Calu3 (cell line): ENCODE measurements at places on chromosomes 4 and X. TPM values are rescaled to one million over a fixed set of nuclear protein-coding genes. Genes with fewer than 3 reads are reported as not detected.

- DNase-seq = no peak
- H3K36me3 ChIP-seq = no peaks in the 10 kb centered on the region
- H3K27ac ChIP-seq = no peak overlapping the region
- H3K4me1 ChIP-seq = no peaks in the 10 kb centered on the region
- no peak overlapping the region for H3K4me3 ChIP-seq
- no peaks in the 10 kb centered on the region for H3K27me3 ChIP-seq
Measured at GRCh38 chr4:60657041-60657440, 543.1 kb upstream of the ADGRL3 start.

GRCh38 chr4:104859601-104860237 lies 287.0 kb upstream of the TET2 start:
- H3K27me3 ChIP-seq = no peaks in the 10 kb centered on the region
- H3K27ac ChIP-seq = no peak overlapping the region
- no peaks in the 10 kb centered on the region for H3K4me1 ChIP-seq

GRCh38 chr4:7582313-7583097 lies 147.8 kb upstream of the PSAPL1 start:
- H3K4me1 ChIP-seq = no peaks in the 10 kb centered on the region
- H3K36me3 ChIP-seq = no peaks in the 10 kb centered on the region
- H3K27me3 ChIP-seq = peaks cover 8% of the 10 kb centered on the region
- no peak for DNase-seq
- no peak overlapping the region for H3K27ac ChIP-seq
- no peak overlapping the region for H3K4me3 ChIP-seq

DNA sequence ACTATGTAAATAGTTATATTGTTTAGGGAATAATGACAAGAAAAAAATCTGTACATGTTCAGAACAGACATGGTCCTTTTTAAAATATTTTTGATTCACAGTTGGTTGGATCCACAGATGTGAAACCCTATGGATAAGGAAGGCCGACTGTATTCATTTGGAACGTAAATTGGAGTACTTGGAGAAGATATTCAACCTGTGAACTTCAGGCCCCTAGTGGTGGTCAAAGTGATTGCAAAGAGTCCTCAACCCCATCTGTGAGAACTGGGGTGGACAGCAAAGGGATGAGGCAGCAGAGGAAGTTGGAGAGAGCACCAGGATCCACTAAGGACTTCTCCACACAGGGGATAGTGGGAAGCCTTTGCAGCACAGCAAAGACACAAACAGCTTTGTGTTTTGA lies 6.2 kb upstream of the CXCL13 start:
- no peak overlapping the region for H3K4me3 ChIP-seq
- H3K4me1 ChIP-seq = peaks cover 8% of the 10 kb centered on the region
- H3K36me3 ChIP-seq = peaks cover 4% of the 10 kb centered on the region
- H3K27ac ChIP-seq = no peak overlapping the region

The ARAP2 gene
- total RNA-seq = 30.0 and 30.2 TPM in 2 replicates

The TNIP3 gene
- total RNA-seq = not detected in 2 replicates

DNA sequence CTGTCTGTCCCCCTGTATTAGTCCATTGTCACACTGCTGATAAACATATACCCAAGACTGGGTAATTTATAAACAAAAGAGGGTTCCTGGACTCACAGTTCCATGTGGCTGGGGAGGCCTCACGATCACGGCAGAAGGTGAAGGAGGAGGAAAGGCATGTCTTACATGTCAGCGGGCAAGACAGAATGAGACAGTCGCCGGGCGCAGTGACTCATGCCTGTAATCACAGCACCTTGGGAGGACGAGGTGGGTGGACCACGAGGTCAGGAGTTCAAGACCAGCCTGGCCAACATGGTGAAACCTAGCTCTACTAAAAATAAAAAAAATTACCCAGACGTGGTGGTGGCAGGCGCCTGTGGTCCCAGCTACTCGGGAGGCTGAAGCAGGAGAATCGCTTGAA lies 24.7 kb downstream of the IL3RA start:
- no peak overlapping the region for H3K4me3 ChIP-seq
- no peak overlapping the region for H3K27ac ChIP-seq
- peaks cover 34% of the 10 kb centered on the region for H3K27me3 ChIP-seq
- peaks cover 11% of the 10 kb centered on the region for H3K4me1 ChIP-seq

DNA sequence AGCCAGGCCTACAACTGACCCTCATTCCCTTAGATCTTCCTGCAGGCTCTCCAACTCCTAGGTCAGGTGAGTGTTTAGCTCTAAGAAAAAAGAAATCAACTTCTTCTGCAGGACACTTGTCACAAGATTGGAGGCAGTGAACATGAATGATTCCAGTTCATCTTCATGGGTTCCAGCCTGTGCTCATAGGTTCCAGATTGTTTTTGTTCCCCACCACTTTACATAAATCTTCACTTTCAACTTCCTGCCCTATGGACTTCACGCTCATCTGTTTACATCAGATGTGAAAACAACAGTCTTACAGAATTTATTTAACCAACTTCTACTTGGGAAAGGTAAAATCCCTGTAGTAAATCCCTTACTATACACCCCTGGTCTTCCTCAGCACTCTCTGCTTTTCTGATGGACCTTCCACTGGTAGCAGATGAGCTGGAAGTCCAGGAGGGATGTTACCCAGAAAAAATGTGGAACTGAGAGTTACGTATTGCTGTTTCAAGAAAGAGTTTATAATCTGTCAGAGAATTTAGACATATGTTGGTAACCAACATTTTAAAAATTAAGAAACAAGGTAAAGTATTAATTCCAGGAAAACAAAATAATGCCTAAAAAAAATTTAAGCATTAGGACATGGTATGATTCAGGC lies 62.4 kb downstream of the ANAPC10 start:
- no peaks in the 10 kb centered on the region for H3K4me1 ChIP-seq
- no peak overlapping the region for H3K27ac ChIP-seq
- no peaks in the 10 kb centered on the region for H3K27me3 ChIP-seq
- peaks cover 6% of the 10 kb centered on the region for H3K36me3 ChIP-seq
- no peak for DNase-seq
- no peak overlapping the region for H3K4me3 ChIP-seq

DNA sequence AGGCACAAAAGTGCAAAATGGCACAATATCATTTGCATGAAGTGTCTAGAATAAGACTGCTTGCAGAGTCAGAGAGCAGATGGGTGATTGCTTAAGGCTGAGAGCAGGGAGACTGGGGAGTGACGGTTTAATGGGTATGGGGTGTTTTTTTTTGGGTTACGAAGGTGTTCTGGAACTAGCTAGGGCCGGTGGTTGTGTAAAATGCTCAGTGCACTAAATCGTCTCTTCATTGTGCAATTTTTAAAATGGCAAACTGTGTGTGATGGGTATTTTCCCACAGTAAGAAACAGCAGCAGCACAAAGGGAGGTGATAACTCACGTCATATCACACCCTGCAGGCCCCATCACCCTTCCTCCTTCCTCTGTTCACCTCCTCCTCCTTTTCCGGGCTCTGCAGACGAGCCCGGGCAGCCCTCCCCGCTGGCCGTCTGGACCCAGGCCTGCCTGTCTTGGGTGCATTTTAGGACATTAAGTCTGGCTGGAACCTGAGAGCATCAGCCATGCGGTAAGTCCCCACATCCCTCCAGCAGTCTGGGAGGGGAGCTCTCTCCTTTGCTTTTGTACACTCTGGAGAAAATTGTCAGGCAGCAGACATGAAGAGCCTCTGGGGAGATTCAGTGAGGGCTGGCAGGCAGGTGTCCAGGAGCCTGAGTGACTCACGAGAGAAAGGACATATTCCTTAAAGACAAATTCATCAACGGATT lies 42.7 kb downstream of the ASMT start:
- no peak overlapping the region for H3K27ac ChIP-seq
- H3K4me3 ChIP-seq = no peak overlapping the region
- H3K4me1 ChIP-seq = no peaks in the 10 kb centered on the region
- DNase-seq = no peak
- no peaks in the 10 kb centered on the region for H3K27me3 ChIP-seq

The SSX3 gene
- total RNA-seq = not detected in 2 replicates

- H3K36me3 ChIP-seq = peaks cover 24% of the 10 kb centered on the region
- H3K4me3 ChIP-seq = no peak overlapping the region
- no peak overlapping the region for H3K27ac ChIP-seq
Measured at GRCh38 chr4:98998551-98998950, 3.0 kb downstream of the METAP1 start.

The SSX2B gene
- total RNA-seq = not detected in 2 replicates

The FMR1NB gene
- total RNA-seq = not detected in 2 replicates

The DRD5 gene
- total RNA-seq = not detected in 2 replicates

DNA sequence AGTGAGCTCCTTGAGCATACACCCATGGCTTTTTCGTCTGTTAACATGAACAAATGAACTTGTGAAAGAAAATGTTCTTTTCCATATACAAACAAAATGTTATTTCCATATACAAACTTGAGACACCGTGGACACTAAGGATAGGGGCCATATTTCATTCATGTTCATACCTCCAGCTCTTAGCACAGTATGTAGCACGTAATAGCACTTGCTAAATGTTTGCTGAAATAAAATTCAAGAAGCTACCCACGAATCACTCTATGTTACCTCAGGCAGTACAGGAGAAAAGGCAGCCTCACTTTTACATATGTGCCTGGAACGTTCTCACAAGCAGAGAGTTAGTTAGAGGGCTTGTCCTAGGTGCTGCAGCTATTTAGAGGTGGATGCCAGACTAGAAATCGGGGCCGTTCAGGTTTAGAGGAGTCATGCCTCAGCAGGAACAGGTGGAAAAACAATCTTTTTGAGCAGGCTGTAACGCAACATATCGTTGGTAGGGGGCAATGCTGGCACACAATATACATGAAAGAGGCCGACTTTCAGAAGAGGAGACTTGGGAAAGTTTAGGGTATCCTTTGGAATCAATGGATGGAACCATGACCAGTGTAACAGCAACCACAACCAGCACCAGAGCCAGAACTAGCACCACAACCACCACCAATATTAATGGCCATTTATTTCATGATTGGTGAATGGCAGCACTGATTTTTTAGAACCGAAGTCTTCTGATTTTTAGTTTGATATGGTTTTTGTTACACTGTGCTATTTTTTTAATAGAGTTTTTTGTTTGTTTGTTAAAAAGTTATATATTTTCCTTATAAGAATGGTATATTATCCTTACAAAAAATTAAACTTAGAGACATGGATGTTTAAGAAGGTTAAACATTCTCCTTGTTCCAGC lies 14.8 kb upstream of the PAQR3 start:
- no peaks in the 10 kb centered on the region for H3K27me3 ChIP-seq
- no peak overlapping the region for H3K4me3 ChIP-seq
- no peaks in the 10 kb centered on the region for H3K36me3 ChIP-seq
- peak; percentile 18 for DNase-seq

The PCDH11X gene
- total RNA-seq = not detected in 2 replicates

GRCh38 chrX:16666541-16666940 lies 16.6 kb downstream of the S100G start:
- no peak overlapping the region for H3K27ac ChIP-seq
- H3K4me3 ChIP-seq = no peak overlapping the region
- no peaks in the 10 kb centered on the region for H3K27me3 ChIP-seq
- DNase-seq = no peak
- no peaks in the 10 kb centered on the region for H3K4me1 ChIP-seq
- peaks cover 16% of the 10 kb centered on the region for H3K36me3 ChIP-seq

DNA sequence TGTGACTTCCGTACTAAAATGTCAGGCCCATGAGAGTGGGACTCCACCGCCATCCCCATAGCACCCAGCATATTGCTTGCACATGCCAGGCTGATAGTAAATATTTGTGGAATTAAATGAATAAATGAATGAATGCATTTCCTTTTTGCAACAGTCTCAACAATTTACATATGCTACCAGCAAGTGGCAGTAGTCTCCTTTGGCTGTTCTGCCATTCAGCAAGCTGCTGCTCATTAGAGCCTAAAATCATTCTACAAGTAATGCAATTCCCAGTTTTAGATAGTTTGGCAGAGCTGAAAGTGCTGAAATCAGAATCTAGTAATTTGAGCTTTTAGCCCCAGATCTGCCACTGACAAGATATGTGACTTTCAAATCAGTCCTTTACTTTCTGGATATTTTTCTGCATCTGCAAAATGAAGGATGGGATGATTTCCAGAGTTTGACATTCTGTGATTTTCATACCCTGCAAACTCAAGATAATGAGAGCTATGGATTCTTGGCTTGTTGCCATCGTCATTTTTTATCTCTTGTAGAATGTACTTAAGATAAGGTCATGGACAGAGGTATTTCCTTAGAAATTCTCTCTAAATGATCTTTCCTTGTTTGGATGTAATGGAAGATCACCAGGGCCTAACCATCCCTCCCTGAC lies 35.7 kb upstream of the INTS6L start:
- H3K27me3 ChIP-seq = peaks cover 12% of the 10 kb centered on the region
- H3K4me3 ChIP-seq = no peak overlapping the region
- no peaks in the 10 kb centered on the region for H3K4me1 ChIP-seq
- H3K36me3 ChIP-seq = no peaks in the 10 kb centered on the region
- H3K27ac ChIP-seq = no peak overlapping the region

GRCh38 chrX:8971116-8971515 lies 62.8 kb downstream of the FAM9B start:
- no peak for DNase-seq
- no peak overlapping the region for H3K27ac ChIP-seq
- H3K4me3 ChIP-seq = no peak overlapping the region

- peaks cover 73% of the 10 kb centered on the region for H3K4me1 ChIP-seq
- no peaks in the 10 kb centered on the region for H3K27me3 ChIP-seq
- peak overlapping the region; percentile 74 for H3K27ac ChIP-seq
- no peak for DNase-seq
- H3K36me3 ChIP-seq = peaks cover 52% of the 10 kb centered on the region
- no peak overlapping the region for H3K4me3 ChIP-seq
Measured at GRCh38 chr4:94463771-94464170, 12.0 kb downstream of the PDLIM5 start.

The LEF1 gene
- total RNA-seq = 0.42 TPM in 1 of 2 replicates, not detected in the other

The HUWE1 gene
- 347 and 376 TPM in 2 replicates for total RNA-seq

GRCh38 chr4:108601106-108601505 lies 19.3 kb upstream of the RPL34 start:
- no peak overlapping the region for H3K27ac ChIP-seq
- no peaks in the 10 kb centered on the region for H3K27me3 ChIP-seq
- no peak for DNase-seq
- no peak overlapping the region for H3K4me3 ChIP-seq
- H3K36me3 ChIP-seq = no peaks in the 10 kb centered on the region

DNA sequence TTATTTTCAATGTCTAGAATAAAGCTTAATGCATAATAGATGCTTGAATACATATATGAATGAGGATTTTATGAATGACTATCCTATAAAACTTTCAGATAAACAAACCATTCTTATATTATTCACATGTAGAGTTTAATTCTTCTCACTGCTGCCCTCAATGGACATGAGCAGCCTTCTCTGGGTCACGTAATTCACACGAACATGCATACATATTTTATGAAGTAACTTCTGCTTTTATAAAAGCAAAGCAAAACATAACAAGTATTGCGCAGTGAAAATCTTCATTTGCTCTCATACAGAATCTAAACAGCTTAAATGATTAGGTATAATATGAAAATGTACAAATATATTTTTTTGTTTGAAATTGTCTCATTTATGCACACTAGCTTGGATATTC lies 116.7 kb downstream of the TMA16 start:
- no peaks in the 10 kb centered on the region for H3K27me3 ChIP-seq
- DNase-seq = no peak
- H3K36me3 ChIP-seq = no peaks in the 10 kb centered on the region

The UGT2B11 gene
- total RNA-seq = not detected in 2 replicates

- H3K36me3 ChIP-seq = no peaks in the 10 kb centered on the region
- H3K4me1 ChIP-seq = no peaks in the 10 kb centered on the region
- no peak for DNase-seq
- no peaks in the 10 kb centered on the region for H3K27me3 ChIP-seq
Measured at GRCh38 chrX:14997271-14997670, 124.0 kb downstream of the MOSPD2 start.

- peaks cover 13% of the 10 kb centered on the region for H3K36me3 ChIP-seq
- no peaks in the 10 kb centered on the region for H3K27me3 ChIP-seq
- H3K4me1 ChIP-seq = no peaks in the 10 kb centered on the region
- no peak overlapping the region for H3K4me3 ChIP-seq
- H3K27ac ChIP-seq = no peak overlapping the region
Measured at GRCh38 chr4:6873291-6873690, 36.3 kb upstream of the TBC1D14 start.

- H3K4me1 ChIP-seq = peaks cover 9% of the 10 kb centered on the region
- H3K27me3 ChIP-seq = peaks cover 28% of the 10 kb centered on the region
- no peak overlapping the region for H3K27ac ChIP-seq
- no peaks in the 10 kb centered on the region for H3K36me3 ChIP-seq
Measured at GRCh38 chr4:6257247-6258025, 12.2 kb upstream of the WFS1 start.
